ENCODE measurements at places on chromosomes 1 and 21.

GRCh38 chr1:185864889-185865517 lies 130.8 kb downstream of the HMCN1 start:
- DNase-seq = no peak

GRCh38 chr1:39391691-39392679 lies 99.5 kb upstream of the BMP8A start:
- DNase-seq = no peak

- DNase-seq = no peak
Measured at GRCh38 chr21:42590431-42591131, 62.8 kb upstream of the PDE9A start.

- DNase-seq = no peak
Measured at GRCh38 chr1:181318022-181318857, 165.1 kb upstream of the CACNA1E start.

DNA sequence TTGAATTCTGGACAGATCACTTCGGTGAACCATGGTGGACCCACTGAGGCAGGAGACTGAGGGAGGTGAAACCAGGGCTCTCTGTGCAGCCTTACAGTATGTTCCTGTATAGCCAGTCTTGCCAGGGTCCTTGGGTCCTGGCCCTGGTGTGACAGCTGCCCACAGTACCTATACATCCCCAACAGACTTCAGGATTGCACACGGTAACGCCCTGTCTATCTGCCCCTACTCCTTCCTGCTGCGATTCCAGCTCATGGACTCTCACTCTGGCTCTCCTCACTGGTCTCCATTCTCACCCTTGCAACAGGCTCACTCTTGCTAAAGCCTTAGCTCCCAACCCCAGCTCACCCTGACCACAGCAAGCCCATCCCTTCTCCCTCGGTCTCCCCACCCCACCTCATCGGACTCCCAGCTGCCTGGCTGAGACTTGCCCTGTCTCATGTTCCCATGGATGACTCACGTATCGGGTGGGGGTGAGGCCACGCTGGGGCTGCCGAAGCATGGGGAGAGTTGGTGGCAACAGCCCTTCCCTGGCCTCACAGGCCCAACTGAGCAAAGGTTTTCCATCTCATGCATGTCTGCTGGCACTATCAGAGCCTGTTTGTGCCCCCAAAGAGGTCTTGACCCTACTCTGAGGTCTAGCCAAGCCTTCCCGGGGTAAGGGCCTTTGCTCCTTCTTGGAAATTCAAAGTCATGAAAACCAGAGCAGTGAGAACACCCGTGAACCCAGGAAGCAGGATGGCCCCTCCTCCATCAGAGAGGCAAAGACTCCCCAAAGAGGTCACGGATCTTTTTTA lies 7.1 kb downstream of the PHLDA3 start:
- DNase-seq = no peak

DNA sequence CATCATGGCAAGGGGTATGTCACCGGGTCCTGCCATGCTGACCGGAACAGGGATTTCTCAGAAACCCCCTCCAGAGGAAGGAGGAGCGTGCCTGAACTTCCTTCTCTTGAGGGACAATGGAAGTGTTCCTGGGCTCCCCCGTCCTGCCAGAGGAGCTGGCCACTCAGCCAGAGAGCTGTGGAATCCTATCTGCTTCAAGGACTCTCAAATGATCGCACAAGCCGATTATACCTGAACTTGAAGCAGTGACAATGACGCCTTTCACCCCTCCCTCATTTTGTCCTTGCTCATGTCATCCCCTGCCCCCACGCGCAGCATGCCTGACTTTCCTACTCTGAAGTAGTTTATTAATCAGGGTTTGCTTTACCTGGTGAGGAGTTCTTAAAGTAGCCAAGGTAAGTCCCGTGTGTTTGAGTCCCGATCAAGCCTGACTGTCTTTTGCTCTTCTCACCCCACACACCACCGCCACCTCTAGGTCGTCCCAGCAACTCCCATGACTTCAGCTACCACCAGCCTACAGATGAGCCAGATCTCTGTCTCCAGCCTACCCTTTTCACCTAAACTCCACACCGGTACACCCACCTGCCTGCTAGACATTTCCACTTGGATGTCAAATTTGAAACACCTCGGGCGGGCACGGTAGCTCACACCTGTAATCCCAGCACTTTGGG lies 25.0 kb upstream of the PRELP start:
- DNase-seq = no peak

- DNase-seq = no peak
Measured at GRCh38 chr21:27831816-27832569, 865.1 kb upstream of the ADAMTS5 start.

- no peak for DNase-seq
Measured at GRCh38 chr1:27439150-27439549, 46.7 kb downstream of the GPR3 start.

GRCh38 chr21:40622531-40622930 lies 224.4 kb downstream of the DSCAM start:
- no peak for DNase-seq

DNA sequence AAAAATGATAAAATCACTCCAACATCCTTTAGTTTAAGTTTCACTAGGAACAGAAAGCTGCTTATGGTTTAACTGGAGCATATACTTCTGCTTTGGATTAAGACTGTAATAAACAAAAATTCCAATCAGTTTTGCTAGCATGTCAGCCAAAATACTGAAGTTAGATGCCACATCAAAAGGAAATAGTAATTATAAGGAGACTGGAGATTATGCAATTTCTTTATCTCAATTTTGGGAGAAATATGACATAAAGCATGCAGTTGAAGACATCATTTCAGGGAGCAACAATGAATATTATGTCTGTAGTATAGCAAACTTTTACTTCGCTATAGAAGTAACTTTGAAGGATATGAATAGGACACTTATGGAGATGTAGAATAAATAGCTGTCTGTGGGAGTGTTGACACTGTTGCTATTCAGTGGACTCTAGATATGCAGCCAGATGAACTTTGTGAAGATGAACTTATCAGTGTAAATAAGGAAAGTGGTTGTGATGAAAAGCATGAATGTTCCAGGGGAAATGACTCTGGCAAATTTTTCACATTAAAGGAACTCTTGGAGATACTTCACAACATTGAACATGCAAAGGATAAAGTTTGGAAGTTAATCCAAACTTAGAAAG lies 107.8 kb downstream of the RABGAP1L start:
- no peak for DNase-seq

DNA sequence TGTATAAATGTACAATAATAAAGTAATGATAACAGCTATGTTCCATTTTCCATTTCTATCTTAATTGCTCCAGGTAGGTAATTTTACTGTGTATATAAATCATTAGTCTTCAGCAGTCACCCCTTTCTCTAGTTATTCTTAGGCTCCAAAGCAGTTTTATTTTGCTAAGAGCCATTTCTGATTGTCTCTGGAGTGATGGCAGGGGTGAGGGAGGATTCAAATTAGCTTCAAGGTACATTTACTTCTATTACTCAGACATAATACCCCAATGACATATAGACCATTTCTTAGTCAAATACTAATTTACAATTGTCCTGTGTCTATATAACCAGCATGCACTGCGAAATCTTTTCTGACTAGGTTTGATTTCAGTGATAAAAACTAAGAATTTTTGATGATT lies 663.4 kb upstream of the PRMT6 start:
- DNase-seq = no peak

GRCh38 chr1:13756557-13757315 lies 56.7 kb downstream of the PRDM2 start:
- DNase-seq = no peak
